ENCODE measurements at places on chromosomes 5 and 9.
A peak's percentile ranks its signal among the peaks of the same experiment; 100 is the strongest.

DNA sequence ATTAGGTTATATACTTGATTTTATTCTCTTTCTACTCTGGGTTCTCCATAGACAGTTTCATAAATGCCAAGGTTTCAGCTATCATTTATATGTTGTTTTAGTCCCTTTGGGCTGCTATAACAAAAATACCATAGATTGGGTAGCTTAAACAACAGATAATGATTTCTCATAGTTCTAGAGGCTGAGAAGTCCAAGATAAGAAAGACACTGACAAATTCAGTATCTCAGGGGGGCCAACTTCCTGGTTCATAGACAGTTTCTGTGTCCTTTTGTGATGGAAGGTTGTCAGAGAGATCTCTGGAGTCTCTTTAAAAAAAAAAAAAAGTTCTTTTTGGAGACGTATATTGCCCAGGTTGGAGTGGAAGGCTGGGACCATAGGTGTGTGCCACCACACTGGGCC lies 113.3 kb downstream of the SCAMP1 start:
- no peak for DNase-seq

DNA sequence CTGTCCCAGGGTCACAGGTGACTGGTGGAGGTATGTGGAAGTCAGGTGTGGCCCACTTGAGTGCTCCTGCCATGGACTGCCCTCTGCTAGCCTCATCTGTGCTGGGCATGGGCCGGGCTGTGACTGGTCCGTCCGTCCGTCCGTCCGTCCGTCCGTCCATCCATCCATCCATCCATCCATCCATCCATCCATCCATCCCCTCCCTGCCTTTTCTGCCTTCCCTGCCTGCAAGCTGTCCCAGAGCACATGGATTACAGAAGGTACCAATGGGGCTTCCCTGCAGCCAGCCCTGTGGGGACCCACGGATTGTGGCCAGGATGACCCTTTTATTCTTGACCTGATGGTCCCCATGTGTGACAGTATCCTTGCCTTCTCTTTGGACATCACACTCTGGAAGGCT lies 92.5 kb downstream of the MACROH2A1 start:
- DNase-seq, result no peak

DNA sequence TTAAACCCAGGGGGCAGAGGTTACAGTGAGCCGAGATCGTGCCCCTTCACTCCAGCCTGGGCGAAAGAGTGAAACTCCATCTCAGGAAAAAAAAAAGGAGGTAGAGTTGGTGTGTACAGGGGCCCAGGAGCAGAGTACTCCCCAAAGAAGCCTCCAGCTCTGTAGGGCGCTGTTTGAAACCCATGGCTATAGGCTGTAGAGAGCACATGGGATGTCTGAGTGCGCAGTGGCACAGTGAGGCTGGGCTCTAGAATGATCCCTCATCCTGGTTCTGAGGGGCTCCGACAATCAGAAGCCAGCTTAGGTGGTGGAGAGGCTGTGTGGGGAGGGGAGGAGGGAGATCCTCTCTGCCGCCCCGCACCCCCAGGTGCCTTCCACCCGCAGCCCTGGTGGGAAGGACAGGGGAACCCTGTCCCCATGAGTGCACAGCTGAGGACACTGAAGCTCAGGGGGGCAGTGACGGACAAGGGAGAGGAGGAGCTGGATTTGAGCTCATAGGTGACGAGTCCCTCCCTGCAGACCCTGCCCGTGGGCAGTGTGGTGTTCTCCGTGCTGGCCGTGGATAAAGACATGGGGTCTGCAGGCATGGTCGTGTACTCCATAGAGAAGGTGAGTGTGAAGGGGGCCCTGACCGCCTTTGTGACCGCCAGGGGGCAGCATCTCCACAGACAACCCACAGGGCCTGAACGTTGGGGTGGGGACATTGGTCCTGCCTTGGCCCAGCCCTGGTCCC lies 24.6 kb downstream of the CDHR2 start:
- DNase-seq, result peak; percentile 40

GRCh38 chr5:170424629-170425028 lies 35.5 kb upstream of the KCNMB1 start:
- DNase-seq, result no peak

DNA sequence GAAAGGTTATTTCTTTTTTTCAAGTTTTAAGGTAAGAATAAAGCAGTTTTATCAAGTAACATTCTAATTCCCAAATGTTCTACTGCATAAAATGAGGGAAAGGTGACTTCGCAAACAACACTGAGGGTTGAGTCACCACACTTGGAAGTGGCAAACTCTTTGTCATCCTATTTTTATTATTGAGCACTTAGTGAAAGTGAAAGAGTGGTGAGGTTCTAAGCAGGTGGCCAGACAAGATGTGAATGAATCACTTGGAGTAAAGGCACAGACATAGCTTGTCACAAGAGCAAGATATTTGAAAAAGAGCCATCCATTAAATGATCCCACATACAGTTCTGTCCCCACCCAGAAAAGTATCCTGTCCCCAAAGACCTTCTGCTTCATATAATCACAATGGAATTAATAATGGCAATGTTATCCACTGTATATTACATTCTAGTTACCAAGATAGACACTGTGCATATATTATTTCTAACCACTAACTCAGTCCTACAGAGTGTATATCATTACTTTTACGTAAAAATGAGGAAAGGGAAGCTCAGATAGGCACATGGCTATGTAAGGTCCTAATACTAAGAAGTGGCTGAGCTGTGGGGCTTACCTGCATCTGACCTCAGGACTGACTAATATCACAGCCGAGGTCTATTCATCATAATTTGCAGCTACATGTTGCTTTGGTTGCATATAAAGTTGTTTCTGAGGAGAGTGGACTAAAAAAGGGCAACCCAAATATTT lies 730.4 kb upstream of the MEF2C start:
- DNase-seq, result peak; percentile 74

DNA sequence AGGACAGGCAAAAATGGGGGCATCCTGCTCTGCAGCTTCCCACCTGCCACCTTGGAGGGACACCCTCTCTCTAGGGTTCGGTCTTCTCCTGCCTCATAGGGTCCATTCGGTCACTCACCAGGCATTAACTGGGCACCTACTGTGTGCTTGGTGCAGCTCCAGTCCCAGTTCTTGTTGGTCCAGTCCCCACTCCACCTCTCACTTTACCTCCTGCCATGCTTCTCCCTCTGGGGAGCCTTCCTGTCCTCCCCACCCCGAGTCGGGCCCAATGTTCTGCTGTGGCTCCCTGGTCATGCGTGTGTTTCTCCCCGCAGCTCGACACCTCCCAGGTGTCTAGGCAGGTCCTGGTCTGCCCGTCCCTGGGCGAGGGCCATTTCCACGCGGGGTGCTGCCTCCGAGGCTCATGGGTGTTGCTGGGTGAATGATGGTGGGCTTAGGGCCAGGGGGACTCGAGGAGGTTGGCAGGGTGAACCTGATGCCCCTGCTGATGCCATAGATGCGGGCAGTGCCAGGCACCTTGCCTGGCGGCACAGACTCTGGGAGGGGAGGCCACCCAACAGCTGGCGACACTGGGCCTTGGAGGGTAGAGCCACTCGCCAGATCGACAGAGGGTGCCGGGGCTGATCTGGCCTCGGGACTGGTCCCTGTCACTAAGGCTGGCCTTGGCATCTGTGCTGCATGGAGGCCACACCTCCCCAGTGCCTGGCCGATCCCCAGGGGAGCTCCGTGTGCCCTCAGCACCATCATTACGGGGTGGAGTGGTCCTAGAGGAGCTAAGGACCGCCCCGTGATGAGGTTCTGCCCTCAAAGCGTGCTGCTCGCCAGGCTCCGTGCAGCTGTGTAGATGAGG lies 66.0 kb upstream of the RNU6ATAC start:
- DNase-seq, result no peak

- DNase-seq, result peak; percentile 87
These were observed 41.6 kb downstream of the TRIO start for GRCh38 chr5:14184725-14185124.

GRCh38 chr5:7876867-7877266 lies 7.9 kb downstream of the MTRR start:
- DNase-seq, result peak; percentile 53

- peak; percentile 26 for DNase-seq
These were observed 79.5 kb downstream of the OSMR start for GRCh38 chr5:38925154-38925925.

GRCh38 chr5:130077007-130077406 lies 172.7 kb downstream of the CHSY3 start:
- no peak for DNase-seq

GRCh38 chr5:61551637-61552313 lies 219.7 kb downstream of the ZSWIM6 start:
- no peak for DNase-seq

DNA sequence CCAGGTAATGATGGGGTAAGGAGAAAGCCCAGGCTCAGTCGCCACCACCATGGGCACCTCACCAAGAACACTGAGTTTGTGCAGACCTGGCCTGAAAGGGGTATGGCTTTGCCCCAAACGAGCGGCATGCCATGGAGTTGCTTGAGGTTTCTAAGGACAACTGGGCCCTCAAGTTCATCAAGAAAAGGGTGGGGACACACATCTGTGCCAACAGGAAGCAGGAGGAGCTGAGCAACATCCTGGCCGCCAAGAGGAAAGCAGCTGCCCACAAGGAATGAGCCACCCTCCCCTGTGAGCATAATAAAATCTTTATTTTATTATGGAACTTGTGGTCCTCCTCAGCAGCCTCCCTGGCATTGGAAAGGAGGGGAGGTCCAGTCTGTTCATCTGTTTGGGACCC lies 23.8 kb downstream of the CD14 start:
- peak; percentile 51 for DNase-seq

DNA sequence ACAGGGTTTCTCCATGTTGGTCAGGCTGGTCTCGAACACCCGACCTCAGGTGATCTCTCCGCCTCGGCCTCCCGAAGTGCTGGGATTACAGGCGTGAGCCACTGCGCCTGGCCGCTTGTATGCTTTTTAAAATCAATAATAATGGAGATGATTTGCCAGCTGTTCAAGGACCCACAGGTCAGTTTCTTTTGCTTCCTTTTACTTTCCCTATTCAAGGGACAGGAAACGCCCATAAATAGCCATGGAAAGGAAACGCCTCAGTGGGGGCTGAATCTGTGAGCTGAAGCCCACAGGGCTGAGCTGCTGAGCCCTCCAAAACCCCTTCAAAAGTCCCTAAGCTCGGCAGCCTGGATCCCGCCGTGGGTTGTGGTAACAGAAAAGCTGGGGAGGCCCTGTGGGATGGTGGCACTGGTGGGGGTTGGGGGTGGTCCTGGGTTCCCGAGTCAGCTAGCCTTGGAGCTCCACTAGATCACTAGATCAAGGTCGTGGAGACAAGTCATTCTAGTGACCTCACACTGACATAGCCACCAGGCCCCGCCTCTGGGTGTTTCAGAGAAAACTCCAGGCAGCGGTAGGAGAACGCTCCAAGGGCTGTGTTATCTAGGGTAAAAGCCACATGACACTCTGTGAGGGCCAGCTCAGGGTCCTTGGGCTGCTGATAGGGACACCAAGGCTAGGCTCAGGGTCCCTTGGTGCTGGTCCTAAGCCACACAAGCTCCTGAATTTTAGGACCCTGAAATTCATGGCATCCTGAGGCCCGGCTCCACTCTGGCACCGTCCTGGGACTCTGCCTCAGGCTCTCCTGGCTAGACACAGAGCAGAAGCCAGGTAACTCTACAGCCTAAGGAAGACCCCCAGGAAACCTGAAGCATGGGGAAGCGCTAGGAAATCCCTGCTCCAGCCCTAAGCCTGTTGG lies 18.0 kb upstream of the DUSP1 start:
- DNase-seq, result peak; percentile 65

Measured in A172 (cell line).